ENCODE measurements at places on chromosomes 3 and 15.

DNA sequence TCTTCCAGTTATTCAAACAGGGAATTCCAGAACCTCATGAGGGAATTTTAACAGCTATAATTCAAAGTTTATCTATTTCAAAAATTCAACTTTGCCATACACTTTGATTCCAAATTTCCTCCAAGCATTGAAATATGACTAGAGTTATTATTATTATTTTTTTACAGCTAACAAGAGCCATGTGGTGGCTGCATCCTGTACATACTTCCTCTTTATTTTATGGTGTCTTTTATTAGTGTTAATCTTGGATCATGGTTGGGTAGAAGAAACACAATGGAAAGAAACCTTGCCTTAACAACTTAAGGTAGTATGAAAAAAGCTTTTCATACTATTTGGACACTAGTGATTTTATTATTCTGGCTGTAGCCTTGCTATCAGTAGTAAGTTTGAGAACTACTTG is 52.7 kb downstream of the TFG start:
- DNase-seq, result no peak

DNA sequence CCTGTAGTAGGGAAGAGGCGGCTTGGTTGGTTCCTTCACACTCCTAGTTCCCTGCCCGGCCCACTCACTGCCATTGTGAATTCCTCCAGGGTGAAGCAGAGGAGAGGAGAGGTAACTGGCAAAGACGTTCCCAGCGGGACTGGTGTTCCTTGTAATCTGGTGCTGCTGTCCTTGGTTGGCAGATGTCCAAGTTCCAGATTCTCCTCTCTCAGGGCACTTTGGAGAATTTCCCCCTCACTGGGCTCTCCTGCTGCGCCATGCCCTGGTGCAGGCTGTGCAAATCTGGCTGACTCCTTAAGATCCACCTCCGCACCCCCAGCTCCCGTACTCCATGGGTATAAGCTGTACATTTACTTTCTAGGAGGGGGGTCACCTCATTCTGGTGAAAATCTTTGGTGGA is 37.3 kb downstream of the THSD4 start:
- no peak for DNase-seq

DNA sequence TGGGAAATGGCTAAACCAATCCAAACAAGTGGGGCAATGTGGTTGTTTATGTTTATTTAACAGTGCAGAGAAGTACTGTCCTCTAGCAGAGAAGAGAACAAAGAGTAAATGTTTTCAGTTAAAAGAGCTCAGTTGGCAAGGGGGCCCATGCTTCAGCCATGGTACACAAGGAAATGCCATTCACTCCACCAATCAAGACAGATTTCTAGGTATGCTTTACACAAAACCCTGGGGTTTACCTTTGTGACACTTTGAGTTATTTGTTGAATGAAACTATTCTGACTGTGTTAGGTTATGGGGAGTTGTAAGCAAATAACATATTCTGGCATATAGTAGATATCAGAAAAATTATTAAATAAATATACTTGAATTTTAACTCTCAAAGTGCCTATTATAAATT is 228.5 kb upstream of the MME start:
- DNase-seq, result no peak

DNA sequence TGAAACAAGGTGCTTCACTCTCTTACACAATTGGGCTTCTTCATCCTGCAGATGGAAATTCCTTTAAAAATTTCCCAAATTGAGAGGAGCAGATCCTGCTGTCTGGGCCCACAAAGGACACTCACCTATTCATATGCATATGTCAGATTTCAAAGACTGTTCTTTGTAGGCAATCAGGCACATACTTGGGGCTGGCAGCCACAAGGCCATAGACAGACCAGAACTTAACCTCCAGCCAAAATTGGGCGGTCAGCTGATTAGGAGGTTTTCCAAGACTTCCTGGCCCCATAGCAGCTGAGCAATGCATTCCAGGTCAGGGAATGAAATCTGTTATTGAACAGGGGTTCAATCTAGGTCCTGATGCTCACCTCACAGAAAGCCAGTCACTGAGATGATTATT is 15.0 kb upstream of the HPS3 start:
- no peak for DNase-seq

GRCh38 chr15:100042558-100042957 is 299.2 kb downstream of the ADAMTS17 start:
- DNase-seq, result no peak

- DNase-seq, result peak; percentile 46
Observed at GRCh38 chr3:140420621-140421357, 257.1 kb upstream of the TRIM42 start.

DNA sequence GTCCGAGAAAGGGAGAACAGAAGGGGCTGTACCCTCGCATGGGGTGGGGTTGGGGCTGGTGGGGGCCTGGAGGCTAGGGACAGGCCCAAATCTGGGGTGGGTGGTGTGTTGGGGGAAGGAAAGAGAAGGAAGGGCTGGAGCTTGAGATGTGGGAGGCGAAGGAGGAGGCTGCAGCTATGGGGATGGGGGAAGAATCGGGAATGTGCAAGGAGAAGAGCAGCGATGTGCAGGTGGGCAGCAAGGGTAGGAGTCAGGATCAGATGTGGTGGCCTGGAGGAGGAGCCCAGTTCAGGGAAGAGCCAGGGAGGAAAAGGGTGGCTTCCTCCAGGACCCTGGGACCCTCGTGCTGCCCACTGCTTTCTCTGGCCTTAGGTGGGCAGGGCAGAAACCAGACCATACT is 21.2 kb downstream of the ZNF35 start:
- no peak for DNase-seq

GRCh38 chr3:55044486-55044885 is 116.6 kb upstream of the LRTM1 start:
- no peak for DNase-seq

- DNase-seq, result no peak
Observed at GRCh38 chr3:45660567-45660901, 28.7 kb upstream of the SACM1L start.

GRCh38 chr3:40971191-40972168 is 227.8 kb upstream of the CTNNB1 start:
- peak; percentile 13 for DNase-seq

DNA sequence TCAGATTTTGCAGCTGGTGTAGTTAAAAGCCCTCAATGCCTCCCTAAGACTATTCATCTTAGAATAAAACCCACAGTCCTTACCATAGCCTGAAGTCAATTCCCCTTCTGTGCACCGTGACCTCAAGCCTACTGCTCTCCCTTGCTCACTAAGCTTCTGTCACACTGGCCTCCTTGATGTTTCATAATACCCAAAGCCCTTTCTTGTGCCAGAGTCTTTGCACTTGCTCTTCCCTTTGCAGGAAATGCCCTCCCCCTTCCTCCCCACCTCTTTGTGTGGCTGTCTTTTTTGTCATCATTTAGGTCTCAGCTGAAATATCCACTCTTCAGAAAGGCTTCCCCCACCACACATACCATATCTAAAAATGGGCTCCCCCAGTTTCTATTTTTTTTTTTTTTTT is 4.2 kb upstream of the PLEKHO2 start:
- no peak for DNase-seq

- DNase-seq, result no peak
Observed at GRCh38 chr15:55613727-55614126, 25.6 kb upstream of the PYGO1 start.

GRCh38 chr3:98980915-98981596 is 79.6 kb upstream of the DCBLD2 start:
- no peak for DNase-seq

DNA sequence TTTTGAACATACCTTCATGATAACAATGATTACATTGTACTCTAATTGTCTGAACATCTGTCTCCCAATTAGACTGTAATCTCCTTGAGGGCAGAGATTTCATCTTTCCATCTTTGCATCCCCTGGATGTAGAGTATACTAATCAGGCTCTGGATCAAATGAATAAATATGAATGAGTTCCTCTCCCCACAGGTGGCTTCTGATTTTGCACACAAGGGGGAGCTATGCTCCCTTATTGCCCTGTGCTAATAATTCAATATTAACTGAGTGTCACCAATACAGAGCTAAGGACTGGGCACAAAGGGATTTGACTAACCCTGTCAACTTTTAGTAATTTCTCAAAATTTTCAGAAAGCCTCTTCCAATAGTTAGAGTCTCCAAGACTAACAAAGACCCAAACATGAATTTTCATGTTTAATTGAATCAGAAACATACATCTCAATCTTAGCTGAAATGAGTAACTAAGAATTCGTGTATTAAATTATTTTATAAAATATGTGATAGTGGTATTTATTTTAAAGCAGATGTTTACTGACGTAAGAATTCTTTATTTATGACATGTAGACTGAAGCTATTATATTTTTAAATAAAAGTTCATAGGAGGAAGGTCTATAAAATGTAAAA is 3.0 kb downstream of the DUOXA1 start:
- DNase-seq, result no peak

DNA sequence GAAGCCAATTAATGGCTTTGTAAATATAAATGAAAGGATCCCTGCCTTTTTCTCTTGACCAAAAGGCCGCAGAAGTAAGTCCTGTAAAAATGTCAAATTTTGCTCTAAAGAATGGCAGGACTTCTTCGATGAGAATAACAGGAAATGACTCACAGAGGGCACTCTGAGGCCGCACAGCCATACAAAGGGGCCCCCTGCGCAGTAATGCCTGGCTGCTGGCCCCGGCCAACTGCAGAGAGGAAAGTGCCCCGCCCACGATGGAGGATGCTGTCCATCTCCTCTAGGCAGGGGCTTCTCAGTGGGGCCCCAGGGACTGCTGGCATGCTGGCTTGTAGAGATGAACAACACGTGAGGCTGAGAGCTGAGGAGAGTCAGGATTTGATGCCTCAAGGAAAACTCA is 18.1 kb upstream of the SCN10A start:
- DNase-seq, result no peak

DNA sequence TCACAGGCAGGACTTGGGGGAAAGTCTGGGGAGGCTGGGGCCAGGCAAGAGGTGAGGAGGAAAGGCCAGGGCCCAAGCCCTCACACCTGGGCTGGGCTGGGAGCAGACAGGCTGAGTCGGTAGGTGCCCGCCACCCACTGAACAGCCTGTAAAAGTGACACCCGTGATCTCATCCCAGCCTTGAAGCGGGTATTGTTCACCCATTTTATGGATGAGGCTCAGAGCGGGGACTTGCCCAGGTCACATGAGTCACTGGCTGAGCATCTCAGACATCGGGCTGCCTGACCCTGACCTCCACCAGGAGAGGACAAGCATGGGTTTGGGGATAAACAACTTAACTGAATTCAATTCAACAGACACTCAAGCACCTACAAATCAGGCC is 52.0 kb upstream of the CTSH start:
- no peak for DNase-seq

GRCh38 chr15:51288143-51289065 is 50.0 kb downstream of the CYP19A1 start:
- DNase-seq, result no peak

- DNase-seq, result no peak
Observed at GRCh38 chr3:106593381-106593780, 724.6 kb upstream of the CBLB start.

- no peak for DNase-seq
Observed at GRCh38 chr15:50911621-50912020, 3.1 kb downstream of the AP4E1 start.

GRCh38 chr3:89697321-89697916 is 590.0 kb downstream of the EPHA3 start:
- no peak for DNase-seq

- no peak for DNase-seq
Observed at GRCh38 chr3:46258525-46258924, 16.3 kb downstream of the CCR3 start.

DNA sequence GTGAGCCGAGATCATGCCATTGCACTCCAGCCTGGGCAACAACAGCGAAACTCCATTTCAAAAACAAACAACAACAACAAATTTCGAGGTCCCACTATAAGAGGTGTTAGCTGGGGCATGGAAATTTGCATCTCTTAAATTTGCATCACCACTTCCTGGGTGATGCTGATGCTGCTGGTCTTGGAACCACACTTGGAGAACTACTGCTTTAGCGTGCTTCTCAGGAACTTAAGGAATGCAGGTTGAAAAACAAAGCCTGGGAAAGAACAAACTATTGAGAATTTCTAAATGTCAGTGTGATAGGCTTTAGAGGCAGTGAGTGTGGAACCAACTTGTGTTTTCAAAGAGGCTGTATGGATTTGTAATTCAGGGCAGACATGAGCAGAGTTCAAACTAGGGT is 858.4 kb upstream of the ARPP21 start:
- no peak for DNase-seq

DNA sequence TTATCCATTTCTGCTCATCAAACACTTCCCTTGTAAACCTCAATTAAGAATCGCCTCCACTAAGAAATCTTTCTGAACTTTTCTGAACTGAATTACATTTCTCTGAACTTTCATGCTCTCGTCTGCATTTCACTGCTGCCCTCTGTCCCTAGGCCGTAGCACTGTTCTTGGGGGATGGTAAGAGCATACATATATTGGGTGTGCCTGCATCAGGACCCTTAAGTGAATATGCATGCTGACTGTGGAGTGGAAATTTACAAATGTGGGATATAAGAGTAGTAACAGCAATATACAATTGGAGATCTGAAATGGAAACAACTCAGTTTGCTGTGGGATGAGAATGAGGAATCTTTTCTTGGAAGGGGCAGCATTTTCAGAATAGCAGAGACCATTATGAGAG is 148.6 kb downstream of the MCTP2 start:
- DNase-seq, result no peak

GRCh38 chr3:151309566-151309965 is 7.1 kb downstream of the GPR87 start:
- no peak for DNase-seq

GRCh38 chr3:186821429-186822387 is 15.4 kb upstream of the RFC4 start:
- peak; percentile 45 for DNase-seq

DNA sequence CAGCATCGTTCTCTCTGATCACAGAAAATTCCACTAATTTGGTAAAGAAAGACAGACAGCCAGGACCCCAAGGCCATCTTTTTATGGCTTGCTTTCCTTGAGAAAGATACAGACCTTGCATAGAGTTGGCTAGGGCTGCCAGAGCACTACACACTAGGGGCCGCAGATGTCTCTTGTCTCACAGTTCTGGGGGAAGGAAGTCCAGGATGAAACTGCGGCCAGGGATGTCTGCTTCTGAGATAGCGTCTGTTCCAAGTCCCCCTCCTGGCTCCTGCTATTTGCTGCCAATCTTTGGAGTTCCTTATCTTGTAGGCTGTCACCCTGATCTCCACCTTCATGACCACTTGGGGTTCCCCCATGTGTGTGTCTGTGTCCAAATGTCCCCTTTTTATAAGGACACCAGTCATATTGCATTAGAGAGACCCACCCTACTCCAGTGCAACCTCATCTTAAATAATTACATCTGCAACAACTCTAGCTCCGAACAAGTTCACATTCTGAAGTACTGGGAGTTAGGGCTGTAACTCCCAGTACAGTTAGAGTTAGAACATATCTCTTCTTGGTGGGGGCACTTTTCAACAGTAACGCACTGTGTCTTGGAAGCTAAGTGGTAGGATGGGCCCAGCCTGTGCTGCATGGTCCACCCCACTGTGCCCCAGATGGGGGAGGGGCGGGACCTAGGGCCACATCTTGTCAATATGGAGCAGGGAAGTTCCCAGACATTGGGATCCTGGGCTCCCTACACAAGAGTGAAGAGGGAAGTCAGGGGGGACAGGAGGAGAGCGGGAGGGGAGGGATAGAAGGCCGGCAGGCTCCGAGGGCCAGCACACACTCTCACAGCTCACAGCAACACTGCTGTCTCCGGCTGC is 42.2 kb downstream of the KLF15 start:
- no peak for DNase-seq

Measured in amniotic stem cell (primary cell).